Osteoblast (primary cell): ENCODE measurements at places on chromosomes 5 and 9. TPM values are rescaled to one million over a fixed set of nuclear protein-coding genes. Genes with fewer than 3 reads are reported as not detected.

Gene ANKRA2
- 25.3 and 36.2 TPM in 2 replicates for total RNA-seq

Gene MORN5
- 0.36 TPM in 1 of 2 replicates, not detected in the other for total RNA-seq

Gene FLT4
- not detected in 2 replicates for total RNA-seq

Gene TMEM161B
- 17.4 and 19.2 TPM in 2 replicates for total RNA-seq

Gene CNOT8
- total RNA-seq = 48.6 and 55.7 TPM in 2 replicates

Gene LVRN
- total RNA-seq = under 0.01 and 0.59 TPM in 2 replicates

Gene AOPEP
- total RNA-seq = 109 and 131 TPM in 2 replicates

DNA sequence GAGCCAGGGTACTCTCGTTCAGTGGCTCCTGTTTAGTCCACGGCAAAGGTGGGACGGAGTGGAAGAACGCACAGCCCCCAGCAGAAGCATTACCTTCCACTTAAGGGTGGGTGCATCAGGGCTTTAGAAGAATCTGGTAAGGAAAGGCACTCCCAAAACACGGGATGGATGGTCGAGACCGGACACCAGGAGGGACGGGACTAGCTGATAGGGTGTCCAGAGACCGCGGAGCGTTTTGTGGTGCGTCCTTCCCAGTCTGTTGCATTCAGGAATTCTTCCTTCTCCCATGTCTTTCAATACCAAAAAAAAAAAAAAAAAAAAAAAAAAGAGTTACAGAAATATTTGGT, 545 bp upstream of the CTSV start:
- H3K4me1 ChIP-seq = peaks cover 3% of the 10 kb centered on the region
- DNase-seq = peak; percentile 84
- H3K4me3 ChIP-seq = peak overlapping the region; percentile 75
- H3K27me3 ChIP-seq = peaks cover 7% of the 10 kb centered on the region

DNA sequence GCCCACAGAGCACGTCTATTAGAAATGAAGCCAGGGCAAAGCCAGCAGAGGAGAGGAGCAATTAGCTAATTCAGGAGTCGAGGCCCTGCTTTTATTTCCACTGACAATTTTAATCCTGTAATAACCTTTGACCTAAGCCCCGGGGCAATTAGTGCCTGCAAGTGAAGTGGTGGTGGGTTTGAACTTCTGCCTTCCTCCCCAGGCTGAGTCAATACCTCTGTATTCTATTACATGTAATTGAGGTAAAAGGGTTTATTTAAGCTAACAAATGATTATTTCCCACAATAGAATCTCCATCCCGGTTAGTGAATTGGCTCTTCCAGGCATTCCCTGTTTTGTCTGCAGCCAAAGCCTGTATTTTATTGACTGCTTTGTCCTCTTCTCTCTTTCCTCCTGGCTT, 49.9 kb downstream of the FGF18 start:
- peaks cover 7% of the 10 kb centered on the region for H3K27me3 ChIP-seq
- no peak for DNase-seq
- no peaks in the 10 kb centered on the region for H3K4me1 ChIP-seq
- H3K36me3 ChIP-seq = no peaks in the 10 kb centered on the region

GRCh38 chr5:55821731-55822512, 29.2 kb upstream of the IL31RA start:
- DNase-seq = peak; percentile 70
- H3K27me3 ChIP-seq = peaks cover 46% of the 10 kb centered on the region
- H3K4me1 ChIP-seq = peaks cover 2% of the 10 kb centered on the region
- no peaks in the 10 kb centered on the region for H3K36me3 ChIP-seq
- H3K27ac ChIP-seq = no peak overlapping the region

GRCh38 chr9:3337515-3338225, 188.1 kb downstream of the RFX3 start:
- H3K27ac ChIP-seq = peak overlapping the region; percentile 25
- DNase-seq = peak; percentile 75
- H3K4me1 ChIP-seq = peaks cover 21% of the 10 kb centered on the region
- no peaks in the 10 kb centered on the region for H3K27me3 ChIP-seq
- no peak overlapping the region for H3K4me3 ChIP-seq

- H3K27me3 ChIP-seq = peaks cover 2% of the 10 kb centered on the region
- H3K36me3 ChIP-seq = no peaks in the 10 kb centered on the region
- H3K27ac ChIP-seq = no peak within 1 kb of the TSS
- H3K4me1 ChIP-seq = no peaks in the 10 kb centered on the region
Measured at GRCh38 chr9:21077781-21078180, at the start of gene IFNB1. IFNB1 (minus strand) TSS chr9:21077942; CDS start chr9:21077869, 73 bp downstream.

- no peaks in the 10 kb centered on the region for H3K27me3 ChIP-seq
- no peak overlapping the region for H3K27ac ChIP-seq
- H3K4me1 ChIP-seq = no peaks in the 10 kb centered on the region
- DNase-seq = no peak
Measured at GRCh38 chr9:27722866-27723265, 149.6 kb upstream of the C9orf72 start.

DNA sequence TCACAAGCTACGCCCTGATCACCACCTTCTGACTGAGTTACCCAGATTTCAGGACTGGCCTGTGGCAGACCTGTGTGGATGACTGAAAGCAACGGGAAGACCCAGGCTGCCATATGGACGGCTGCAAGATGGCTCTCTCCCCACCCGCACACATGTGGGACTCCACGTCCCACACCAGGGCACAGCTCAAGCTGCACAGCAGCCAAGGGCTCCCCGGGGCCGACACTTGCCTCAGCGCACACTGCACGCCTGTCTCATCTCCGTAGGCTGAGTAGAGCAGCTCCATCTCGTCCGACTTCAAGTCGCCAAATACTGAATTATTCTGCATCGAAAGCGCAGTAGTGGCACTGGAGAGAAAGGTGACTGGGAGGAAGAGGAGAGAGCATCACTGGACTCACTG, 14.5 kb downstream of the BRD9 start:
- DNase-seq = peak; percentile 73
- H3K4me3 ChIP-seq = no peak overlapping the region
- no peaks in the 10 kb centered on the region for H3K27me3 ChIP-seq
- H3K36me3 ChIP-seq = peaks cover 64% of the 10 kb centered on the region
- H3K27ac ChIP-seq = no peak overlapping the region
- no peaks in the 10 kb centered on the region for H3K4me1 ChIP-seq

DNA sequence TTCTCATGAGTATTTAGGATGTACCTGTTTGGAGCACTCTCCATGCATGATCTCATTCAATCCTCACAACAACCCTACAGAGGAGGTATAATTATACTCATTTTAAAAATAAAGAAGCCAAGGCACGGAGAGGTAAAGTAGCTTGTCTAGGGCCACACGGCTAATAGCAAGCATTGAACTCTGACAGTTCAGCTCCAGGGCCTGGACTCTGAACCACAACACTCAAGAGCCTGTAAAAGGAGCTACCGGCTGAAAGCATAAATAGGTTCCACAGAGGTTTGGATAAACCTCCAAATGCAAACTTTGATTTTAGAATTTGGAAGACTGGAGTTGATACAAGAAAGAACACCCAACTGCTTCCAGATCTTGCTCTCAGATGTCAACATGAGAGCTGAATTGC, 41.2 kb downstream of the ARHGEF37 start:
- no peaks in the 10 kb centered on the region for H3K27me3 ChIP-seq
- H3K36me3 ChIP-seq = no peaks in the 10 kb centered on the region
- no peak for DNase-seq
- H3K4me1 ChIP-seq = peaks cover 8% of the 10 kb centered on the region
- no peak overlapping the region for H3K27ac ChIP-seq
- H3K4me3 ChIP-seq = no peak overlapping the region

DNA sequence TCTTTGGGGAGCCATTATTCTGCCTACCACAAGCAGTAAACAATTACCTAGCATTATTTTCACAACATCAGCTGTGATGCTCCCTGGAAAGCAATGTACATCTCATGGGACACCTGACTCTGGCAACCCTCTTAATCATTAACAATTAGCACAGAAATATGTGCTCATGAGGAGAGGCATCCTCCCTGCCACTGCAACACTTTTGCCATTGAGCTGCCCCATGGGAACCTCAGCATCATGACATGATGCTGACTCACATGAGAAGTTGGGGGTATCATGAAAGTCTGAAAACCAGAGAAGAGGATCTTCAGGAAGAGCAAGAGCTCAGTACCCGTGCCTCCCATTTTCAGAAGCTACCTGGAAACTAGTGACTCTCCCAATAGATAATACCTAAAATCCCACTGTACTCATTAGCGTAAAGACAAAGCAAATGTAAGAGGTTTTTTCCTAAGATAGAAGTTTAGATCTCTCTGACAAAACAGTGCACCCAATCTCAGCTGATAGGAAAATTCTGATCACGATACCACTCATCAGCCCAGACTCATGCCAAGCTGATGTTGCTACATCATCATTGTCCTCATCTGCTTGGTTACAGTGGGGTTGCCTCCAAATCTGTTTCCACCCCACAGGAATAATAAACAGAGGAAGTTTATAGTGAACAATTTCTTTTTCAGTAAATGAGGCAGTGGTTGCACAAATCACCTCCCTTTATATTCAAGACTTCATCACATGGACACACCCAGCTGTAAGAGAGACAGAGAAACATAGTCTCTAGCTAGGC, 244.5 kb downstream of the NR2F1-AS1 start:
- no peak overlapping the region for H3K27ac ChIP-seq
- peaks cover 4% of the 10 kb centered on the region for H3K4me1 ChIP-seq
- no peak for DNase-seq
- H3K27me3 ChIP-seq = no peaks in the 10 kb centered on the region

DNA sequence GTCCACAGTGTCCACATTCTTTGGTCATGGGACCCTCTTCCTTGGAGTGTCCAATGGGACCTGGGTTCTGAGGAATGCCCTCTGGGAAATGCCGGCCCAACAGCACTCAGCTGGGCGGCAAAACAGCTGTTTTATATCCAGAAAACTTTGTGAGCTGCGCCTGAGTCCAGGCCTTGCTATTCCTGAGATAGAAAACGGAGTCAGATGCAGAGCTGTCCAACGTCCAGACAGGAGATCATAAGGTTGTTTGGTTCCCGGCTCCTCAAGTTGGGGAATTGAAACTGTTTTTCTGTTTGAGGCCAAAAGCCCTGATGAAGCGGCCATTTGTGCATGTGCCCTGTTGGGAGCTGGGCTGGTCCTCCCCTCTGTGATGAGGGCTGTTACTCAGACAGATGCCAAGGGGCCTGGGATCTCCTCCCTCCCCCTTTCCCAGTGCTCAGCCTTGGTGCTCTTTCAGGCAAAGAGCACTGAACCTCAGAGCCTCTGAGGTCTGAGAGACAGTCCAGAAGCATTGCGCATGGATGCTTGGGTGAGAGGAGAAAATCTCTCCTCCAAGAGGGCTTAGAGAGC, 66.6 kb upstream of the GARNL3 start:
- no peaks in the 10 kb centered on the region for H3K4me1 ChIP-seq
- no peaks in the 10 kb centered on the region for H3K27me3 ChIP-seq
- H3K4me3 ChIP-seq = no peak overlapping the region
- DNase-seq = no peak
- no peak overlapping the region for H3K27ac ChIP-seq
- H3K36me3 ChIP-seq = no peaks in the 10 kb centered on the region

- H3K27ac ChIP-seq = peak overlapping the region; percentile 94
- no peaks in the 10 kb centered on the region for H3K27me3 ChIP-seq
- peaks cover 42% of the 10 kb centered on the region for H3K36me3 ChIP-seq
- H3K4me3 ChIP-seq = peak overlapping the region; percentile 20
- H3K4me1 ChIP-seq = peaks cover 75% of the 10 kb centered on the region
- no peak for DNase-seq
Measured at GRCh38 chr9:95057101-95057500, 260.4 kb downstream of the FANCC start.

- H3K27me3 ChIP-seq = no peaks in the 10 kb centered on the region
- no peak overlapping the region for H3K27ac ChIP-seq
- peaks cover 48% of the 10 kb centered on the region for H3K36me3 ChIP-seq
Measured at GRCh38 chr9:18662320-18662719, 188.4 kb downstream of the ADAMTSL1 start.

GRCh38 chr5:9265441-9266287, 280.2 kb downstream of the SEMA5A start:
- no peaks in the 10 kb centered on the region for H3K36me3 ChIP-seq
- no peaks in the 10 kb centered on the region for H3K27me3 ChIP-seq
- peak overlapping the region; percentile 59 for H3K4me3 ChIP-seq
- peak; percentile 85 for DNase-seq
- H3K4me1 ChIP-seq = peaks cover 18% of the 10 kb centered on the region

DNA sequence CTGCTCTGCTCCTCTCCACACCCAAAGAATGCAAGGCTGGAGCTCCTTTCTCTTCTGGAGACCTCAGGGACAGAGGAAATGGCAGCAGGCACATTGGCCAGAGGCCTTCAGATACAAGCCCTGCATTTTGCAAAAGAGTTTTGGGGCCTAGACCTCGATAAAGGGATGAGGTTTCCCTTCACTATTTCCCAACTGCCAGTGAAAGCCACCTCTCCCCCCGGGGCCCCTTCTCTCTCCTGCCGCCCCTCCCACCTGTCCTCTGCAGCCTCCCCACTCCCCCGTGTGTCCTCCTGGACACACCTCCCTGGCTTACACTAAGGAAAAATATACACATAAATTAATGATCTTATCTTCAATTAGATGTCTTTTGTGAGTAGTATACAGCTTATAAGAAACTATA, 21.3 kb upstream of the LMNB1 start:
- H3K4me3 ChIP-seq = no peak overlapping the region
- DNase-seq = no peak
- no peaks in the 10 kb centered on the region for H3K4me1 ChIP-seq
- peaks cover 4% of the 10 kb centered on the region for H3K27me3 ChIP-seq
- no peaks in the 10 kb centered on the region for H3K36me3 ChIP-seq

GRCh38 chr5:64163135-64163534, 2.5 kb upstream of the RNF180 start:
- H3K4me1 ChIP-seq = no peaks in the 10 kb centered on the region
- no peak for DNase-seq
- H3K27me3 ChIP-seq = peaks cover 39% of the 10 kb centered on the region
- H3K36me3 ChIP-seq = no peaks in the 10 kb centered on the region
- no peak overlapping the region for H3K27ac ChIP-seq

- DNase-seq = no peak
- H3K27me3 ChIP-seq = no peaks in the 10 kb centered on the region
- H3K4me3 ChIP-seq = no peak overlapping the region
Measured at GRCh38 chr9:125540497-125540896, 166.5 kb downstream of the MAPKAP1 start.

DNA sequence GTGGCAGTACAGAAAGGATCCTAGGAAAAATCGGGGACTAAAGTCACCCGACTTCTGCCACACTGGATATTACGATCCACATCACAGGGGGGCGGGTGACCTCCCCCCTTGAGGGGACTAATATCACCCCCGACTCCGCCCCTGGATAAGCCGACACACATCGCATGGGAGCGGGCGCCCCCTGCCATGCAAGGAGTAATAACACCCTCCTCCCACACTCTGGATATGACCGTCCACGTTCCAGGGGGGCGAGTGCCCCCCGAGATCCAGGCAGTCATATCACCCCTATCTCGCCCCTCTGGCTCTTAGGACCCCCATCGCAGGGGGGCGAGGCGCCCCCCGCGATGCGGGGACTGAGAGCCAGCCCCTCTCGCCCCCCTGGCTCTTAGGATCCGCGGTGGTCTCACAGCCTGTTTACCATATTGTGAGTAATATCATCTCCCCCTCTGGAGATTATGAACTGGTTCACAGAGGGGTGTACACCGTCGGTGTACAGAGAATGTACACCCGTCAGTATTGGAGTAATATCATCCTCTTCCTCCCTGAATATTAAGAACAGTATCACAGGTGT, 423.0 kb downstream of the DIRAS2 start:
- H3K36me3 ChIP-seq = no peaks in the 10 kb centered on the region
- no peak overlapping the region for H3K4me3 ChIP-seq
- no peaks in the 10 kb centered on the region for H3K4me1 ChIP-seq
- H3K27me3 ChIP-seq = no peaks in the 10 kb centered on the region
- no peak overlapping the region for H3K27ac ChIP-seq

- no peak overlapping the region for H3K27ac ChIP-seq
- H3K27me3 ChIP-seq = no peaks in the 10 kb centered on the region
- no peak overlapping the region for H3K4me3 ChIP-seq
Measured at GRCh38 chr5:136145030-136145429, 12.4 kb downstream of the SMAD5 start.
